ENCODE measurements at places on chromosomes 2 and 18.

DNA sequence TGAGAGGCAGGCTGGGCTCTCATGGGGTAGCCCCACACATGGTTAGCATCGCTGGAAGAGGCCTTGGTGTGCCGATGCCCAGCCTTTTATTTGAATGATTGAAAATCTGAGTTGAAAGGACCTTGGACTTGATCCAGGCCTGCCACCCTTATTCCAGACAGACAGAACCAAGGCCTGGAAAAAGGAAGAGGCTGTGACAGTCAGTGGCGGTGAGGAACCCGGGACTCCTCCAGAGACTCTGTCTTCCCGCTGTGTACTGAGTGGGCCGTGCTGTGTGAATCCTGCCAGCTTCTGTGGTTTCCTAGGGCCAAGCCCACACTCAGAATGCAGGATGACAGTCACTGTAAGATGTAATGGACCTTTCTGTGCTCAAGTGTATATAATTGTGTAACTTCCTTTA lies 218.5 kb downstream of the LDLRAD4 start:
- no peak for DNase-seq

- DNase-seq: no peak
Observed at GRCh38 chr2:71850306-71850801, 297.3 kb downstream of the CYP26B1 start.

GRCh38 chr2:224217962-224218347 lies 178.9 kb upstream of the SERPINE2 start:
- DNase-seq: no peak

- DNase-seq: no peak
Observed at GRCh38 chr2:218252509-218253231, 8.1 kb upstream of the GPBAR1 start.

DNA sequence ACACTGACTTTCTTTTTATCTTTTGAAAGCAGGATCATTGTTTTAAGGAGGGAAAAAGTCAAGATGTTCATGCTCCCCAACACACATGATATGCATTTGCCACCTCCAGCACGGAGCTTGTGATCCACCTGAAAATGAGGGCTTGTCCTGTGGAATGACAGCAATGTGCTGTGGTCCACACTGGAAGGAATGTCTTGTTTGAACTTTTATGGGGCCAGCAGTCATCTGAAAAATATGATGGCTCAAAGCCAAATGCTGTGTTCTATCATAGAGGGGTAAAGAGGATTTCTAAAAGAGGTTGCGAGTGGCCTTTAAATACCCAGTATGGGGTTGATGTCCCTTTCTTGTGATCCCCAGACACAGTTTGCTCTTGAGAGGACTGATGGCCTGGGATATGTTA lies 226.5 kb upstream of the SPRED2 start:
- no peak for DNase-seq

GRCh38 chr2:122710049-122710448 lies 954.6 kb downstream of the TSN start:
- DNase-seq: no peak

- no peak for DNase-seq
Observed at GRCh38 chr2:99389371-99389770, 52.2 kb downstream of the EIF5B start.

DNA sequence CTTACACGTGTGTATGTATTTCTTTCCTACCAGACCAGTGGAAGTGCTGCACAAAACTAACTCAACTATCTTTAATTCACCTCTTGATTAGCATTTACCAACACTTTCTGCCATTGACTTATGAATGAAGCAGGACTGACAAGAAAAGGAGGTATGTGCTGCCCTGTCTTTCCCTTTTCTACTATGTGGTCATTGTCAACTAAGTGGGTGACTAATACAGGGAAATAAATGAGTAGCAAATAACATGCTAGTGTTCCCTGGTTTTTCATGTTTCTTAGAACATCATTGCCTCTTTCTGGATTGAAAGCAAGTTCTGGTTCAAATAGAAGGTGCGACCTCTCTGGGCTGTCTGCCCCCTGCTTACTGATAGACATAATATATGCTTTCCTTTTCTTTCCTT lies 58.0 kb downstream of the LINC00305 start:
- no peak for DNase-seq

- DNase-seq: peak; percentile 57
Observed at GRCh38 chr2:40244675-40245074, 207.2 kb downstream of the SLC8A1 start.

DNA sequence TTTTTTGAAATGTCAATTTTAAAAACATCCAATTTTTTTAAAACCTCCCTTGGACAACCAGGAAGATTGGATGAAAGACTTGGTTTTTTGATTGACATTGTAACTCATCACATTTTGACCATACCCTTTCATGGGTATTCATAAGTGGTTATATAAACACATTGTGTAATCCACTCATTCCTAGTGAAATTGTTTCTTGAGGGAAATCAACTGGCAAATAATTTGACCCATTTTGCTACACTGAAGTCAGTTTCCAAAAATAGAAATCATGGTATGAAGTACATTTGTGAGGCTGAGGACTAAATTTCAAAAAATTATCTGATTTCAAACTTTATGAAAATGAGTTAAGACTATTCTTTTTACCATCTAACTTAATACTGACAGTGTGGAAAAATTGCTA lies 31.5 kb downstream of the FBXO48 start:
- no peak for DNase-seq

DNA sequence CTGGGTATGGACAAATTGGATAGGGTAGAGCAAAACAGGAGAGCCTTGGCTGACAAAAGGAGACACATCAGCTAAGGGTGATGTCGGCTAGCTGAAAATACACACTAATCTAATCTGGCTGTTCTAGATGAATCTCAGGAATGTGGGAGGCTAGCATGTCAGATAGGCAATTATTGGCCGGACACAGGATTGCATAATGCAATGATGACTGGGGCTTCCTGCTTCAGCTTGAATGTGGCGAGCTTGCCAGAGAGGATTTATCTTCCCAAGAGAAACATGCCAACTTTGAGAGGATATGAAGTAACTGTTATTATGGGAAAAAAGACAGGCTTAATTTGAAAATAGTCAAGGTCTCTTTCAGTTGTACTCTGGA lies 102.4 kb downstream of the TRIB2 start:
- DNase-seq: peak; percentile 50

GRCh38 chr2:109318949-109319342 lies 189.9 kb downstream of the SH3RF3 start:
- DNase-seq: no peak

DNA sequence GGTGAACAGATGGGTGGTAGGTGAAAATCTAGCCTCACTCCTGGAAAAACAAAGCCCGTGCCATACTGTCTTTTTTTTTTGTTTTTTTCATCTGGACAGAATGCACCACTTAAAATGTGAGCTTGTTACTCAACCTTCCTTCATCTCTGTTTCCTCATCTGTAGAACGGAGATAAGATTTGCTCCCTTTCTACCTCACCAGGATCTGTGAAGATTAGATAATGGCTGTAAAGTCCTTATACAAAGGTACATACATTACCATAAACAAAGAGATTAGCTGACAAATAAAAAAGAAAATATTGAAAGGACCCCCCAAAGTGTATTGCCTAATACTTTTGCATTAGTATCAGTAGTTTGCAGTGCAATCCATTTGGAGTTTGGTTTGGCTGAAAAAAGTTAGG lies 75.4 kb upstream of the ZEB2 start:
- no peak for DNase-seq
